SIG-M5 (cell line): ENCODE measurements at places on chromosomes 6 and 20.

GRCh38 chr6:21539621-21540100 lies 53.9 kb upstream of the SOX4 start:
- no peak for DNase-seq

- DNase-seq: no peak
Observed at GRCh38 chr6:162294029-162294428, 433.5 kb downstream of the PRKN start.

DNA sequence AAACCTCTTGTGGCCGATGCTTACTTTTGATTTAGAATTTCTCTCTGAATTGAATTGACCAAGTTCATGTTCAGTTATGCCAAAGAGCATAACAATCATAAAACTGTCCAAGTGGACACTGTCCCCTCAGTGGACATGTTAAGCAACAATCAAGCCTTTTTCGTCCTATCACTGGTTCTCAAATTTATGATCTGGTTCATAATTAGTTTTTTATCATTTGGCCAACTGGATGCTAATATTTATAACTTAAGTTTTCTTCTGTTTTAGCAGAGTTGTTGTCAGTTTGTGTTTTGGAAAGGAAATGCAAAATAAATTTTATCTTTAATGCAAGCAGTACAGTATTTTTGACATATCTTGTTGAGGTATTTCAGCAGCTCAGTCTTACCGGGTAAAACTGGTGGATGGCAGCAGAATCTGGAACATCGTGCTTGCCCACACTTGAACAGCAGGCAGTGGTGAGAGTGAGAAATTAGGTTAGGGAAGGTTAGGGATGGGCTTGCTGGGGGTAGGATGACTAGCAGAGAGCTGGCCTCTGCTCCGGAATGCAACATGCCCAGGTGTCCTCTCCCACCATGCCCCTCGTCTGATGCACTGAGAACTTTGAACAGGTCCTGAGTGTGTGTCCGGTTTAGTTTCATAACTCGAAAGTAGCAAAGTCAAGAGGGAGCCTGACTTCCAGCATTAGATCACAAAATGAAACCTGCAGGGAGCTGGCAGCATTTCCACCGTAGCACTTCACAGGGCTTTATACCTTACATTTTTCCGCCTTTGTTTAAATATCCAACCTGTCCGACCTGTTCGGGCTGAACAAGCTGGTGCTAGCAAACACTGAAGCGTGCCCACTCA lies 93.1 kb downstream of the RREB1 start:
- DNase-seq: no peak

DNA sequence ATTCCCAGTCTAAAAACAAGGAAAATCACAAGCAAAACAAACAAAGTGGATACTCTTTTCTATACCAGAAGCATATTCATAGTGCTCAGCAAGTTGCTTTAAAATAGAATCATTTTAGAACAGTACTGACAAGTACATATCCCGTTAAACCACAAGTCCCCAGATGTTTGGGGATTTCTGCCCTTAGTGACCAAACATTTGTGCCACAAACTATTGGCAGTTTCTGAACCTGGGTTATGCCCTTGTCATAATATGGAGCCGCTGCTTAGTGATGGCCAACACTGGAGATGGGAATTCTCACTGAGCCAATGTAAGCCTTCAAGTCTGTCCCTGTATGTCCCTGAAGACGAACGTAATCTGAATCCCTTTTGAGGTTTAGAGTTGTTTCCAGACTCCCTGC lies 436.7 kb upstream of the JAG1 start:
- no peak for DNase-seq

DNA sequence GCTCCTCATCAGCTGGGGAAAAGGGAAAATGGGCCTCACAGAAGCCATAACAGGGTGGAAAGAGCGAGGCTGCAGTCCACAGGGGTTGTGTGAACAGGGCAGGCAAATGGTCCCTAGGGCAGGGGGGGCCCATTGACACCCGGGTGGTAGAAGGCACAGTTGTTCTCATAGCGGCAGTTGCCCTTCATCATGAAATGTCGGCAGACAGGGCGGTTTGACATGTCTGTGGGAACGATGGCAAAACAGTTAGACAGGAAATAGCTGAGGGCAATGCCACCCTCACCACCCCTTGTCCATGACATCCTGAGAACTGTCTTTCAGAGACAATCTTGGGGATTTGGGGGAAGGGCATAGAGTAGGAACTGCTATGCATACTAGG lies 15.6 kb downstream of the PPP1R10 start:
- DNase-seq: no peak

GRCh38 chr6:111870051-111870741 lies 3.1 kb downstream of the FYN start:
- DNase-seq: no peak

DNA sequence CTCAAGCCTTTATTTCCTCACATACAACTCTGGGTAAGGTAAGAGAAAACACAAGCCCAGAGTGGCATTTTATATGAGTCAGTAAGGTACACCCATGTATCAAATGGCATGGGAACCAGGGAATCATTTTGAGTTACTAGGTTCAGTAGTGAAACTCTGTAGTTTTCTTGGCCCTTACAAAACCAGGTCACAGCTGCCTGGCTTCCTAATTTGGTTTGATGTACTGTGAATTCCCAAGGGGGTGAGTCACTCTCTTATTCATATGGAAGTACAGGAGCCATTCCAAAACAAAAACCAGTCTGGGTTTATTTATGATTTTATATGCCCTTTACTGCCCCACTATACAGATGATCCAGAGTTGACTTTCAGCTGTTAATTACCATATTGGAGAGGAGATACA lies 70.7 kb downstream of the PDE7B start:
- no peak for DNase-seq

DNA sequence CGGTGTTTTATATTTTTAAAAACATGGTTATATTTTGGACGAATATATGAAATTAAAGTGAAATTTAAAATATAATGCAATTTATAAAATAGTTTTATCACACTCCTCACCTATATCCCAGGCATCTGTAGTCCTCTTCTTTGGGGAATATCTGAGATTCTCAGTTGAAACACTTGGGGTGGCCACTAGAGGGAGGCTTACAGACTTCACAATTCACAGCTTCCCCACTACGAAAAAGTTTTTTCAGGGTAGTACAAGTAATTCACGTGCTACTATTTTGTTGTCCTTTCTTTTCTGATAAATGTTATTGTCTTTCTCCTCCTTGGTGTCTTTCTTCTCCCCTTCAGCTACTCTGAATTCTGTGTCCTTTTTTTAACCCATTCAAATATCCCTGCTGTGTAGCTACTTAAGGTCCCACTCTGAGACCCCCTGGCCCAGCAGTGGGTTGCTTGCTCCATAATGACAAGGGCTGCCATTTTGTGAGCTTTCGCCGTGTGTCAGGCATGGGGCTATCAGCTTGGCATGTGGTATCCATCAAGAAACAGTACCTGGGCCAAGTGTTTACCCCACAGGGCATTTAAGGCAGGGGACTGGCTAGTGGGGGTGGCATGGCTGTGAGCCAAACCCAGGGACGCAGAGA lies 43.6 kb upstream of the PHACTR3 start:
- no peak for DNase-seq

- no peak for DNase-seq
Observed at GRCh38 chr6:43246301-43247113, 3.2 kb downstream of the TTBK1 start.

- DNase-seq: no peak
Observed at GRCh38 chr6:41392246-41392645, 56.8 kb downstream of the NCR2 start.

DNA sequence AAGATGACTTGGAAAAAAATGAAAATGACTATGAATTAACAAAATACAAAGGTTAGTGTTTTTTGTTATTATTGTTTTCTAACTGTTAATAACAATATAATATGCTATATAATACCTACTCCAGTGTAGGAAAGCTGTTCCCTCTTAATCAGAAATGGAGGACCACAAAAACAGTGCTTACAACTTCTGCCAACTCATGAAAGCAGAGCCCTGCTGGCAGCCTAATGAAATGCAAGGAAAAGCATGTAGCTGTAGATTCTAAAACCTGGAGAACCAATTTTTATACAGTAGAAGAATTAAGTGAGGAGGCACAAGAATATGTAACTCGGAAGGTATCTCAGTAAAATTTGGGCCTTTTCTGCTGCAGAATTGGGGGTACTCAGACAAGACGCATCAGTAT lies 29.4 kb downstream of the PHIP start:
- no peak for DNase-seq
